ENCODE measurements at places on chromosomes 12 and 14.

GRCh38 chr12:9980126-9980525 lies 8.9 kb downstream of the CLEC12A start:
- no peak for DNase-seq

DNA sequence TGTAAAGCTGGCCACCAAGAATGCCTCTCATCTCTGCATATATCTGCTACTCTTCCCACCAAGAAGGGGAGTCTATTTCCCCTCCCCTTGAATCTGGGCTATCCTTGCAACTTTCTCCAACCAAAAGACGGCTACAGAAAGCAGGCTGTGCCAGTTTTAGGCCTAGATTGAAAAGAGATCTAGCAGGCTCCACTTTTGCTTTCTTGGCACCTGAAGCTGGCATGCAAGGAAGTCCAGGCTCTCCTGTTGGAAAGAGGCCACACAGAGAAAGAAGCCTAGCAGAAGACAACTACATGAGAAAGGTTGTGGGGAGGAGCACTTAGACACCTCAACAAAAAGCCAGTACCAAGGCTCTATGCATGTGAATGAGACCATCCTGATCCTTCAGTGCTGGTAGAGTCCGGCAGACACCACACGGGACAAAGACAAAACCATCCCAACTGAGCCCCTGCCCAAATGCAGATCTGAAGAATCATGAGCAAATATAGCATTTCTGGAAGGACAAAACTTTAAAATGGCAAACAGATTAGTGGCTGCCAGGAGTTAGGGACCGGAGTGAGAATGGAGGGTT lies 68.0 kb downstream of the SPPL3 start:
- DNase-seq: peak; percentile 38

- no peak for DNase-seq
Measured at GRCh38 chr12:24479131-24479530, 469.8 kb downstream of the BCAT1 start.

DNA sequence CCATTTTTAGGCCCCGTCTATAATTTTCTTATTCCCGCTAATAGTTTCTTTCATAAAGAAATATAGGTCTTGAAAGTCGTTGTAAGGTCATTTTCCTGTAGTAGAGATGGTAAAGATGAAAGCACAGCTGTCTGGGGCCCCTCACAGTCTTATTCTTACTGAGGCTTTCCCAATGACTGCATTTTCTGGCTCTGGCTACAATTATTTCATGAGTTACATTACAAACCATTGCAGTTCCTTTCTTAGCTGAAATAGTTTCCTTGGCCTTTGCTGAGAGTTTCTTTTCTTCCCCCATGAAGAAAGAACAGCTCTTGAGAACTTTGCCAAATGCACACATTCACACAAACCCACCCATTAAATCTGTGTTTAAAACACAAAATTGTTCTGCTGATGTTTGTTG lies 113.0 kb downstream of the DYRK2 start:
- DNase-seq: no peak

DNA sequence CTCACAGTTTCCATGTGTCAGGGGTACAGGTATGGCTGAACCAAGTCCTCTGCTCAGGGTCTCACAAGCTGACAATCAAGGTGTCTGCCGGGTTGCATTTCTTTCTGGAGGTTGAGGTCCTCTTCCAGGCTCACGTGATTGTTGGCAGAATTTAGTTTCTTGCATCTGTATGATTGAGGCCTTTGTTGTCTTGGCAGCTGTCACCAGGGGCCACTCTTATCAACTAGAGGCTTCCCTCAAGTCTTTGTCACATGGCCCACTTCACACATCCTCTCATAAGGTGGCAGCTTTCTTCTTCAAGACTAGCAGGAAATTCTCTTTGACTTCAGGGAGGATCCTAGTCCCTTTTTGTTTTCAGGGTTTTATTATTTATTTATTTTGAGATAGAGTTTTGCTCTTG lies 46.0 kb upstream of the FOS start:
- no peak for DNase-seq

- no peak for DNase-seq
Measured at GRCh38 chr12:71857657-71858056, 18.1 kb downstream of the TBC1D15 start.

DNA sequence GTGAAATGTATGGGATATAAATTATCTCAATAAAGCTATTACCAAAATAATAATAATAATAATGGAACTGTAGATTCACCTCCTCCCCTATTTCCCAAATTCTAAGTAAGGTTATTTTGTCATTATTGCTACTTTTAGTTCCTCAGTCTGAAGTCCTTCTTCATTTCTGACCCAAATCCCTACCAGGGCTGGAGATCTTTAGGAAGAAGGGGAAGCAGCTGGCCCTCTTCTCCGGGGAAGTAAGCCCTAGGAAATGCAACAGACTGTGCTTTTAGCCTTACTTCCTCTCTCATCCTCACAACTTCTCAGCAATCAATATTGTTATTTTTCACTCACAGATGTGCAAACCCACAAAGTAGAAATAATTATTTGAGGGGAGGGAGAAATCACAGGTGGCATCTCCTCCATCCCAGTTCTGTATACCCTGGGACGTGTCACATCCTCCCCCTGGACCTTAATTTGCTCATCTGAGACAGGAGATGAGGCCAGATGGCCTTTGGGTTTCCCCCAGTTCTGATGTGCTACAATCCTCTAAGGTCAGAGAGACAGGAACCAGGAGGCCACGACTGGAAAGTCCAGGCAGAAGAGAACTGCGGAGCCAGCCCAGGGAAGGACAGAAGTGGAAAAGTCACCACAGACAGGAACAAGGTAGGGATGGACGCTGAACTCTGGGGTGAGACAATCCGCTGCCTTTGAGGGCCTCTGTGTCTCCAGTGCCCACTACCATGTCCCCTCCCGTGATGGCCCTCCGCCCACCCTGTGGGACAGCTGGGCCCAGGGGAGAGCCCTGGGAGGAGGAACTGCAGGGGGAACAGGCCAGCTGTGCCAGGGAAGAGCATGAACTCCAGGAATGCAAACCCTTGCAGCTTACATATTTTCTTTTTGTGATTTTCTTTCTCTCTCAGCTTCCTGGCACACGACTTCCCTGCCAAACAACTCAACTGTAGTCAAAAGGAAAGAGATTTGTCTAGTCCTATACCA lies 10.6 kb upstream of the TNFRSF1A start:
- no peak for DNase-seq

- no peak for DNase-seq
Measured at GRCh38 chr12:120100630-120101029, 15.9 kb downstream of the RAB35 start.

- no peak for DNase-seq
Measured at GRCh38 chr14:33908540-33909223, 42.2 kb downstream of the EGLN3 start.

DNA sequence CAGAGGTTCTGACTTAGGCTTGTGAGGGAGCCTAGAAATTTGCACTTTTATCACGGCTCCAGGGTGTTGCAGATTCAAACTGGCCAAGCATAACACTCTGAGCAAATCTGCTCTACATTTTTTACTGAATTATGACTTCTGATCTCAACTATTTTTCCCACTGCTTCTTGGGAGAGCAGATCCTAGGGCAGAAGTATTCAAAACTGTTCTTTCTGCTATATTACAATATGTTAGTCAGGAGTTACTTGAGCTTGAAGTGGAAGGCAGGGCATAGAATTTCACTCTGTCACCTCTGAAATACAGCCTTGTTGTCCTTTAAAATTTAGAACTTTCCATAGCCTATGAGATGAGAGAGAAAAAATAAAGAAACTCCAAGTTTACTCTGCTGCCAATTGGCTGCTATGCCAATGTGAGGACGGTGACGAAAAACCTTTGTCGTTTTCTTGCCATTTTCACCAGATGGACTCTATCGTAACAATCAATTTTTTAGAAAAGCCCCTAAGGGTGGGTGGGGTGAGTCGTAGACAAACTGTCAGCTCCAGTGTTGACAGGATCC lies 16.4 kb upstream of the KERA start:
- DNase-seq: no peak

GRCh38 chr12:50642035-50642451 lies 121.9 kb upstream of the ATF1 start:
- no peak for DNase-seq

DNA sequence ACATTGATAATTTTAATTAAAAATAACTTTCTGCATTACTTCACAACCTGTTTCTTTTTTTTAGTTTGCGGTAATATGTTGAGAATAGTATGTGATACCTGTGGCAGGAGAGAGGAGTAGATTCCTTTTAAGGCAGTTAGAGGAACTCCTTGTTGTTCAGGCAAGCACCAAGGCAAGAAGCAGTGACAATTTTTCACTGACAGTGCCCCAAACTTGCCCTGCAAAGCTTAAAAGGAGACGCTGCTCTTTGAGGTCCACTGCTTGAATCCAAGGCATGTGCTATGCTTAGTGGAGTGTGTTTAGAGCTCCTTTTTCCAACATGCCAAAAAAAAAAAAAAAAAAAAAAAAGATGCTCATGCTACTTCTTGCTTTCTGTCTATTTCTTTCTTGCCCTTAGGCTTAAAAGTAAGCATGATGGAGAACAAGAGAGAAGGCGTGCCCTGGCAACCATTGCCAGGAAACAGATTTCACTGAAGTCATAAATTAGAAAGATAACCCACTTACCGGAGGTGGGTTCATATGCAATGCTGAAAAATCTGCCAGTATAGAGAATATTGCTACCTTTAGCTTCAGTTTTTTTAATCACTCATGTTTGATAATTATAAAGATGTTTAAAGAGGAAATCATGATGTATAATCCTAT lies 58.3 kb upstream of the DYRK2 start:
- no peak for DNase-seq

DNA sequence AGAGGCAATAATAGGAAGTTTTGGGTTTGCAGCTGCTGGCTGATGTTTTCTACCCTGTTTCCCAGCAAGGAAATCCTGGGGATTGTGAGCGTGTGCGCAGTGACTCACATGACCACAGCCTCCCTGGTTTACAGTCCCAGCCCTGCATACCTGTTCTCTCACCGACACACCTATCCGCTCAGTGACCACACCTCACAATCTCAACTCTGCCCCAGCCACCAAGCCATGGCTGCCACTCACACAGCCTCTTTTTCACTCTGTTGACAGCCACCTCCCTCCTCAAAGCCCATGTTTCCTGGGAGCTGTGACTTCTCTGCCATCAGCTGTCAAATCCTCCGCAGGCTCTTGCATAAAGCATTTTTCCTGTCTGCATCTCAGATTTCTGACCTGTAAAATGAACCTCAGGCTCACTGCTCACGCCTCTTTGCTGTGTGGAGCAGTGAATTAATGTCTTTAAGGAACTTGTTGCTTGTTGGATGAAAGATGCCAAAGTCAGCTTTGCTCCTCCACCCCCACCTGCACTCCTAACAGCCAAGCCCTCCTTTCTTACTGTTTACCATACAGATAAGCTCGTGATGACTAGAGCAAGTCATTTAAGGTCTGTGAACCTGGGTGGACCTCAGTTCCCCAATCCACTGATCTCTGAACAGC lies 43.5 kb downstream of the B4GALNT3 start:
- peak; percentile 81 for DNase-seq

GRCh38 chr14:76235628-76236027 lies 83.9 kb downstream of the GPATCH2L start:
- no peak for DNase-seq

DNA sequence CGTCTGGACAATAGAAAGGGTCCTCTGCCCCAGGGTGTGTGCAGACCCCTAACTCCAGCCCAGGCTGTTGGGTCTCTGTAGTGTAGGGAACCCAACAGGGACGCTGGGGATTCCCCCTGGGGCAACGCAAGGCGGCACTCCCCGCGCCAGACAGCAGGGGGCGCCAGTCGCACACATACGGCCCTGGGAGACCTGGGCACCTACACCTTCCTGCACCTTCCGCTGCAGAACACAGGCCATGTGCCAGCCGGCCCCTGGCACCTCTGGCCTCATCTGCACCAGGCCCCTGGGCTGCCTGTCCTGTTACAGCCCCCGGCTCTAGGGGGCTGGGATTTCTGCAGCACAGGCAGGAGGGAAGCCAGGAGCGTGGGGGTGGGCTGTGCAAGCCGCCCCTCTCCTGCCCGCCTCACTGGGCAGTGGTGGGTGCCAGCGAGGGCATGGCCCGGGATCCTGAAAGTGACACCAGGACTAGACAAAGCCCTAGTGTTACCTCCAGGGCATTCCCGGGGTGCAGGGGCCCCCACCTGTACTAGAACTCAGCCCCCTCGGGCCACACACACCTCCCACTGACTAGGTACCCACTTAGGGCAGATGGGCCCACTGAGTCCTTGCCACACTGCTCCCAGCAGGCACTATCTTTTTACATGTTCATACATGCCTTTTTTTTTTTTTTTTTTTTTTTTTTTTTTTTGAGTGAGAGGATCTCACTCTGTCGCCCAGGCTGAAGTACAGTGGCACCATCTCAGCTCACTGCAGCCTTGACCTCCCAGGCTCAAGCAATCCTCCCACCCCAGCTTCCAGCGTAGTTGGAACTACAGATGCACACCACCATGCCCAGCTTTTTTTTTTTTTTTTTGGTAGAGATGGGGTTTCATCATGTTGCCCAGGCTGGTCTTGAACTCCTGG lies 37.5 kb downstream of the CCNK start:
- DNase-seq: peak; percentile 63

- DNase-seq: no peak
Measured at GRCh38 chr14:66039495-66039894, 446.7 kb upstream of the CCDC196 start.

DNA sequence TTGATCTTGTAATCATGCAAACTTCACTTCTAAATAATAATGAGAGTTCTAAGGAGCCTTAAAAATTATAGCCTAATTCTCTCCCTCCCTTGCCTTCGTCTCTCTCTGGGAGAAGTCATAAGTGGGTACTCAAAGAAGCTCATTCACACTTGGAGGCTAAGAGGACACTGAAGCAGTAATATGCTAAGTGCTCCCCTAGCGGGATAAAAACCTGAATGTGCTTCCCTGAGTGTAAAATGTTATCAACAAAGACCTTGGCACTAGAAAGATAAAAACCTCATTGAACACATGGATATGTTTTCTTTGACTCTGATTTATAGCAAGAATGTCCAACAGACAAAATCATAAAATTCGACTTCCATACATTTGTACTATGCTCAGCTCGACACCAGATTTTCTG lies 337.9 kb upstream of the NOVA1 start:
- no peak for DNase-seq

DNA sequence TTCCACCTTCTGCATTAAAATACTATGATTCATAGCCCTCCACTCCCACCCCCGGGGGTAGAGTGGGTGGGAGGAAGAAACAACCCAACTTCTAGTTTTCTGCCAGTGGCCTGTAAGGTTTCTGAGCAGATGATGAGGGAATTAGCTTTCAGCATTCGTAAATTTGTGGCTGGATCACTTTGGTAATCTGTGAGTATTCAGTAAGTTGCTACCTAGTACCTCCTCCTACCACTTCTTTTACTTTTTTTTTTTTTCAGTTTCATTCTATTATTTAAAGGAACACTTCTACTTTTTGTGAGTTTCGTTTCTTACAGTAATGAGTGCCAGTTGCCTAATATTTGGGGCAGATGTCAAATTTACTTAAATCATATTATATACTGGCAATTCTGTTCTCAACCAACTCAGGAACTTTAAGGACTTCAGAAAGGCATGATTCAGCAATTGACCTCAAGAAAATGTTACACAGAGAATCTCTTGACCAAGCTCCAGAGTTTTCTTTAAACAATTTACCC lies 42.4 kb upstream of the EMP1 start:
- DNase-seq: no peak

Data from left lung (tissue), 14 donors.